ENCODE measurements at places on chromosomes 11 and 22. TPM values are rescaled to one million over a fixed set of nuclear protein-coding genes. Genes with fewer than 3 reads are reported as not detected.

Gene SAAL1
- total RNA-seq = 15.8 TPM

Gene GLYATL2
- total RNA-seq = 2.8 TPM

Gene PLAAT5
- 8.2 TPM for total RNA-seq

Gene MS4A7
- total RNA-seq = 8.4 TPM

Gene APOL6
- total RNA-seq = 15.5 TPM

Gene NRXN2
- total RNA-seq = 8.5 TPM

Gene CHRDL2
- 0.30 TPM for total RNA-seq

Gene MS4A15
- not detected for total RNA-seq

Gene TMEM126B
- total RNA-seq = 37.1 TPM

Gene NLRP10
- total RNA-seq = 5.0 TPM

Gene SEC14L3
- total RNA-seq = not detected

Measured in skin of body (tissue), 3 donors.